ENCODE measurements at places on chromosomes 2 and 18.

DNA sequence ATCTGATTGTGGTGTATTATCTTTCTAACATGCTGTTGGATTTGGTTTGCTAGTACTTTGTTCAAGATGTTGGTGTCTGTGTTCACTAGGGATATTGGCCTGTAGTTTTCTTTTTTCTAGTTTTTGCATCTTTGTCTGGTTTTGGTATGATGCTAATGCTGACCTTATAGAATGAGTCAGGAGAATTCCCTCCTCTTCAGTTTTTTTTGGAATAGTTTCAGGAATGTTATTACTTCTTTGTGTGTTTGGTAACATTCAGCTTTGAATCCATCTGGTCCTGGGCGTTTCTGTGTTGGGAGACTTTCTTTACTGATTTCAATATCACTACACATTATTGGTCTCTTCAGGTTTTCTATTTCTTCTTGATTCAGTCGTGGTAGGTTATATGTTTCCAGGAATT is 124.2 kb upstream of the EPB41L5 start:
- DNase-seq, result no peak

DNA sequence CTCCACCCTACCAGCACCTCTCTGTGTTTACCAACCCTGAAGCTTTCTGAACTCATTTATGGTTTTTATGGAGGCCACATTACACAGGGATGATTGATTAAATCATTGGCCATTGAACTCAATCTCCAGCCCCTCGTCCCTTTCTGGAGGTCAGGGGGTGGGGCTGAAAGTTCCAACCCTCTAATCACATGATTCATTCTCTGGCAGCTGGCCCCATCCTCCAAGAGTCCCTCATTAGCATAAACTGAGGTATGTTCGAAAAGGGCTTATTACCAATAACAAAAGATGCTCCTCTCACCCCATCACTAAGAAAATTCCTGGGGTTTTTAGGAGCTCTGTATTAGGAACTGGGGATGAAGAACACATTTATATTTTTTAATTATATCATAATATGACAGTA is 92.3 kb downstream of the DIS3L2 start:
- no peak for DNase-seq

DNA sequence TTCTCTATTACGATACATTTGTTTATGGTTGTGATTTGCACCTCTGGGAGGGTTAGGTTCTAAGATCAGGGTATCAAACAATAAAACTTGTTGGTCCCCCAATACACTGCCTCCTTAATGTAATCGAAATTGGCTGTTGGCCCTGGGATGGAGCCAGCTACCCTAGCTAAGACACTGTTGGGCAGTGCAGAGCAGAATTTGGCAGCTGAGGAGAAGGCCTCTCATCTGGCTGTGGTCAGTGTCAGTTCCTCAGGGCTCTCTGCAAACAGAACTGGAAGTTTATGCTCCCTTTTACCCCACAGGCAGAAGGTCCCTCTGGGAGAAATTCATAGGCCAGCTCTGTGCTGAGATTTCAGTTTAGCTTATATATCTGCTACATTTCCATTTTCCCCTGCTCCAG is 8.6 kb upstream of the HAAO start:
- no peak for DNase-seq

GRCh38 chr2:226185616-226186211 is 613.9 kb downstream of the IRS1 start:
- DNase-seq, result no peak

GRCh38 chr2:169977530-169977929 is 150.3 kb downstream of the UBR3 start:
- no peak for DNase-seq

GRCh38 chr18:64099244-64099643 is 49.6 kb downstream of the LINC00305 start:
- DNase-seq, result no peak

DNA sequence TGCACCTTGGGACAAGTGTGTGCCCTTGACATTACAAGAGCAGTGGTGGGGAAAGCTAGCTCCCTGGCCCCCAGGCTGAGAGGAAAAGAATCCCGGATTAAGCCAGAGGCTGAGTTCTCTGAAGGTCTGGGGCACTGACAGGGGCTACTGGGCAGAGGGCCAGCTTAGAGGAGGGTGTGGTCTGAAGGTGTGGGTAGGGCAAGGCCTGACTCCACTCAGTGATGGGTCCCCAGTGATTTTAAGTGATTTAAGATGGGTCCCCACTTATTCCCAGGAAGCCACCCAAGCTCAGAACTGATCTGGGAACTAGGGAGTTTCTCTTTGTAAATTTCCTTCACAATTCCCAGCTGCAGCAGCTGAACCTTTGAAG is 8.8 kb downstream of the TMEM37 start:
- DNase-seq, result no peak

GRCh38 chr2:15941481-15941850 is 1.1 kb downstream of the MYCN start:
- no peak for DNase-seq

DNA sequence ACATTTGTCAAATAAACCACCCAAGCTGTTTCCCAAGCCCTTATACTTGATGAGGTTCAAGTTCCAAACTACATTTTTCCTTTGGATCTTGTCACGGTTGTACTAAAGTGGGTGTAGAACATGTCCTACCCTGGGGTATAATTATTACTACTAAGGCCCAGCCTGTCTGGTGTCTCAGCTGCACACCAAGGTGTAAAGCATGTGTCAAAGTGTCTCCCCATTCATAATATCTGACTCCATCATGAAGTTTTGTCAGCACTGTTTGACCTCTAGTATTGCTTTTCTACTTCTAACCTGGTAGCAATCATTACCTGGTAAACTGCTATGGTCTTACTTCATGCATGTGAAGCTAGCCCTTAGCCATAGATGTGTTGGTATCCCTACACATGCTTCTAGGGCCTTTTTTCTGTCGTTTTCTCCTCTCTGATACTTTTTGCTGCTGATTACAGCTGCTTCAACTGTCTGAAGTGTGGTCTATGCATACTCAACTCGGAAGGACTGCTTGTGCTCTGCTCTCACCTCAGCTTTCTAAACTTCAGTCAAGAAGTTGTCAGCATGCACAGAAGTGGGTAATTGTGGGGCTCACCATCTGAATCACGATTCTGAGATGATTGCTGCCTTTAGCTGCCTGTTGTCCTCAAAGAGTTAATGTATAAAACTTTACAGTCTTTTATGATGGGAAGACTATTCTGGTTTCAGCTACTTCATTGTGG is 445.7 kb upstream of the TRIB2 start:
- DNase-seq, result no peak

Data from NCI-H510A (cell line).